ENCODE measurements at places on chromosomes 7 and 10.
A peak's percentile ranks its signal among the peaks of the same experiment; 100 is the strongest.

GRCh38 chr10:88226891-88227290, 356.2 kb downstream of the RNLS start:
- no peak for DNase-seq

DNA sequence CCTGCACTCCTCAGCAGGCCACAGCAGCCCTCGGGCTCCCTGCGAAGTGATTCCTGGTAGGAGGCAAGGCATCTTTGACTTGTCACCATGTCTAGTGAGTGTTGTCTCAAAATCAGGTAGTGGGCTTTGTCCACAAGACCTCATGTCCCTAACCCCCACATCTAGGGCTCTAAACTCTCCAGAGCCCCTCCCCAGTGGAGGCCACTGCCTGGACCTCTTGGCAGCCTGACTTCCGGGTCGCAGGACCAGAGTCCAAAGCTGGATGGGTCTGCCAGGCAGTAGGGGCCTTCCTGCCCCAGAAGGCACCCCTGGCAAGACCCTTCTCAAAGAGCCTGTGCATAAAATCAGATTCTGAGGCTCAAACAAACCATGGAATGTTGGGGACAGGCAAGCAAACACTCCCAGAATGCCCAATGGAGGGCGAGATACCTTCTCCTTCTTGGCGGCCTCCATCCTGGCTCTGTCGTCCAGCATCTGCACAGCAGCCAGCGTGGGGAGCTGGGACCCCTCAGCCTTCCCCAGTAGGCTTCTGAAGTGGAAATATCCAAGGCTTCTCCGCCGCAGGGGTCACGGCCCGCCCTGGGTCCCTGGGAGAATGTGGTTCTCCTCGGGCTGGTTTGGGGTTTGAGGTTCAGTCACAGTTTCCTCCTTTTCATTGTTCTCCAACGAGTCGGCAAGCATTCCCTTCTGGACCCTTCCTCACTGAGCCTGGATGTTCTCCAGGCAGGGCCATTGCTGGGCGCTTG, 586 bp downstream of the GCK start:
- no peak for DNase-seq

GRCh38 chr7:636396-636795, 90.1 kb upstream of the DNAAF5 start:
- DNase-seq: peak; percentile 49

DNA sequence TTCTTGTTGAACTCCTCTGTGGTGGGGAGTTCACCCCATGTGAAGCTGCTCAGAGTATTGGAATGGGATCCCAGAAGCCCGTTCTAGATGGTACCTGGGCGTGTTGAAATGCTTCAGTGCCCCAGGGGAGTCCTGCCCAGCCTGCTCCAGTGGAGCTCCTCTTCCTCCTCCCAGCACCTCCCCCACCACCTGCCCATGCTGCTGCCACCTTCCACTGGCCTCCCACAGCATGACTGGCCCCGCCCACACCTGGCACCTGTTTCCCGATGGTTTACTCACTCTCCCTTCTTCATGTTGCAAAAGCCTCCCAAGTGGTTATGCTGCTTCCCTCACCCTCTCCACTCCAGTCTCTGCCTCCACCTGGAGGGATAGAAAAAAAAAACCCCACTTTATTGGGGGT, 32.2 kb upstream of the PCBD1 start:
- no peak for DNase-seq

DNA sequence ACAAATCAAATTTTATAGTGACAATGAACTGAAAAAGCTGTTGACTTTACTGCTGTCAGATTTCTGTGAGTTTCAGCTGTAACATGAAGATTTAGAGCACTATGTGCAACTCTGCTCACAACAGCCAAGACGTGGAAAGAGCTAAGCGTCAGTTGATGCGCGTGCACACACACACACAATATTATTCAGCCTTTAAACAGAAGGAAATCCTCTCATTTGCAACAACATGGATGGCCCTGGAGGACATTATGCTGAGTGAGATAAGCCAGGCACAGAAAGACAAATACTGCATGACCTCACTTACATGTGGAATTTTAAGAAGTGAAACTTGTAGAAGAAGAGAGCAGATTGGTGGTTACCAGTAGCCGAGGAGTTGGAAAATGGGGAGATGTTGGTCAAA, 82.8 kb upstream of the FRMD4A start:
- DNase-seq: no peak
